ENCODE measurements at places on chromosomes 2 and 18.

DNA sequence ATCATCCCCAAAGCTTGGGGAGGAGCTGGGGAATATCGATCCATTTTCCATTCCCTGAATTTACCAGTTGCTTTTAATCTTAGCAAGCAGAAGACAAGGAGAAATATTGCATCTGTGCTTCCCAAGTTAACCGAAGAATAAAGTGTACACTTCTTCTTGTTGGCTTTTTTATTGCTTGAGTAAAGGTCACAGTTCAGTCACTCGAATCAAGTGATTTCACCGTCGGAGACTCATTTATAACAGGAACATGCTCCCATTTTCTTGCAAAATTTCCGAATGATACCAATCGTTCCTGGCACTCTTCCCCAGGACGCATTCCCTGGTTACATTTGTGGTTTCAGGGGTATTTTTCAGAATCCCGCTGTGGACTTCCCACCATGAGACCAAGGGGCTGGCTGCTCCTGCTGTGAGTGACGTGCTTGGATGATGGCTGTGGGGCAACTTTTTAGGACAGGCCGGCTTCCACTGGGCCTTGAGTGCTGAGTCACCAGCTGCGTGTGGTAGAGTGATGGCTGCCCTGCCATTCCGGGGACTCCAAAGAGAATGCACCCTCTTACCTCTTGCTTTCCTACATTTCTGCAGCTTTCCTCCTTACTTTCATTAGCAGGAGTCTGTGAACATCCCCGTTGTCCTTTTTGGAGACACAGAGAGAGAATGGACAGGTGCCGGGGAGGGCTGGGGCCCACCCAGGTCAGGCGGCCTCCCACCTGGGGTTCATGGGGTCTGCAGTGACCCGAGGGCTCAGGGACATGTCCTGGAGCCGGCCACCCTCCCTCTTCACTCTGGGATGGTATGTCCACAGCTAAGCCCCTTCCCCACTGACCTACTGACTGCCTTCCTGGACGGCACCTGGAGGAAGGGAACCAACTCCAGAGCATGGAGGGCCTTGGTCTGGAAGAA is 60.7 kb upstream of the HDAC4 start:
- no peak for DNase-seq

- DNase-seq: no peak
Measured at GRCh38 chr2:137964066-137964858, at the start of gene HNMT. HNMT (plus strand) TSS chr2:137964473; CDS start chr2:137964492, 19 bp downstream.

- no peak for DNase-seq
Measured at GRCh38 chr2:231527091-231527395, 3.2 kb downstream of the NMUR1 start.

DNA sequence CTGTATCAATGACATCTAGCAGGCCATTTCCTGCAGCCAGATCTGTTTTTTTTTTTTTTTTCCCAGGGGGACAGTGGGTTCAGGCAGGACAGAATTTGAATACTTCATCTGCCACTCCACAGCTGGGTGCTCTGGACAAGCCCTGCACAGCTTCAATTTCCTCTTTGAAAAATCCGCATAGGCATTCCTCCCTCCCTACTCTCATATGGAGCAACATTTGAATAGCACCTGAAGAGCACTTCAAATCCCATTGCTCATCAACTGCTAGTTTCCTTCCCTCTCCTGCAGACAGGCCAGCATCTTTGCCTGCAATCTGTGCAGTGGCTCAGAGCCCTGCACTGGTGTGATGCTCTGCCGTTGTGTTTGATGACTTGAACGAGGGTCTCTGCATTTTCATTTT is 326.3 kb downstream of the TSN start:
- DNase-seq: peak; percentile 80

DNA sequence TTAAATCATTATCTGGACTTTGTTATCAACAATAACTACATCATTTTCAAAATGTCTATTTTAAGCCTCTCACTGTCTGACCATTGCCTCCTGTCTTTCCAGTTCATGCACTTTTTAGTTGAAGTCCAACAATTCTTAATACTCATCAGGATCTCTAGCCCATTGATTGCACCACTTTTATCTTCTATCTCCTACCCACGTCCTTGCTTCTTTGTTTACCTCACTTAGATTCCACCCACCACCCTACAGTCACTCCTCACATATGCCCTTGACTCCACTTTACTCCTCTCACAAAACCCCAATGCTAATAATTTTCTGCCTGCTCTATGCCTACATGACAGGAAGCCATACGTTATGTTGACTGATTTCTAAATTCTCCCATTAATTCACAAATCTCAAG is 21.9 kb downstream of the TACR1 start:
- DNase-seq: no peak

GRCh38 chr18:8834881-8835280 is 129.5 kb downstream of the MTCL1 start:
- DNase-seq: no peak

- DNase-seq: no peak
Measured at GRCh38 chr18:32769071-32769585, 3.7 kb downstream of the KLHL14 start.

DNA sequence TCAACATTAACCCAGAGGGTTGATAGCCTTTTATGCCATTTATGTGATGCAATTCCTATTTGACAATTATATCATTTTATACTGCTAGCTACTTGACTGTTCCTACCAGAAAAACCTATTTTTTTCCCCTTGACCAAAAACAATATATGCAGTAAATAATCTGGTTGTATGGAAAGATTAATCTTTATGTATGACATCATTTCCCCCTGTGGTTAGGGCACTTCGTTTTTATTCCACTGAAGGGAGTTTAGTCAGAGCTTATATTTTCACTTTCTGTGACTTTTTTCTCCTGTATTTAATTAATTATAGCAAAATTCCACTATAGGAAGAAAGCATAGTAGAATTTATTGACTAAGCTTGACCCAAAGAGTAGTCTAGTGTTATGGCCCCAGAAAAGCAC is 107.6 kb downstream of the HAUS1 start:
- no peak for DNase-seq

GRCh38 chr2:72367530-72368225 is 220.0 kb upstream of the CYP26B1 start:
- DNase-seq: no peak

GRCh38 chr2:38207168-38207567 is 131.2 kb upstream of the CYP1B1 start:
- no peak for DNase-seq

DNA sequence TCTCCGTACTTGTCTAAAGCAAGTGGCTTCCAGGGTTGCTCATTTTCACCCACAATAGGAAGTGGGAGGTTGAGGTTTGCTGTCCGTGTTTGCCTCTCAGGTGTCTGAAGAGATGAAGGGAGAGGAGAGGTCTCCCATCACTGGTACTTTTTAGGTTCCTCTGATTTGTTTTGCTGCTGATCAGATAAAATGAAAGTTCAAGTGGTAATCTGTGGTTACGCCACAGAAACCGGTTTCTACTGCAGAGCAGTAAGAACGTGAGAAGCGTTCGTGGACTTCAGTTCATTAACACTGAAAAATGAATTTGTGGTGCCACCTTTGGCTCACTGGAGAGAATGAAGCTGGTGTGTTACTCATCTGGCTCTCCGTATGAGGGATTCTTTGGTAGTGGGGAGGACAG is 118.2 kb downstream of the GBX2 start:
- no peak for DNase-seq

DNA sequence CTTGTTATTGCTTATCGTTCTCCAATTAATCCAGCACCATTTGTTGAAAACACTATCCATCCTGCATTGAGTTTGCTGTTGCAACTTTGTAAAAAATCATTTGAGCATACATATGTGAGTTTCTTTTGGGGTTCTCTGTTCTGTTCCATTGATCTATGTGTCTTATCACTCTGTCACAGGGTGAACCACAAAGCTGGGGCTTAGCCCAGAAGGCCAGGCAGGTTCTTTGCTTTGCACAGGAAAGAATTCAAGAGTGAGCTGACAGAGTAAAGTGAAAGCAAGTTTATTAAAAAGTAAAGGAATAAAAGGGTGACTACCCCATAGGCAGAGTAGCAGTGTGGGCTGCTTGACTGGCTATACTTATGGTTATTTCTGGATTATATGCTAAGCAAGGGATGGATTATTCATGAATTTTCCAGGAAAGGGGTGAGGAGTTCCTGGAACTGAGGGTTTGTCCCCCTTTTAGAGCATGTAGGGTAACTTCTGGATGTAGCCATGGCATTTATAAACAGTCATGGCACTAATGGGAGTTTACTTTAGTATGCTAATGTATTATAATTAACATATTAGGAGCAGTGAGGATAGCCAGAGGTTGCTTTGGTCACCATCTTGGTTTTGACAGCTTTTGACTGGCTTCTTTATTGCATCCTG is 46.8 kb downstream of the RNF138 start:
- no peak for DNase-seq

DNA sequence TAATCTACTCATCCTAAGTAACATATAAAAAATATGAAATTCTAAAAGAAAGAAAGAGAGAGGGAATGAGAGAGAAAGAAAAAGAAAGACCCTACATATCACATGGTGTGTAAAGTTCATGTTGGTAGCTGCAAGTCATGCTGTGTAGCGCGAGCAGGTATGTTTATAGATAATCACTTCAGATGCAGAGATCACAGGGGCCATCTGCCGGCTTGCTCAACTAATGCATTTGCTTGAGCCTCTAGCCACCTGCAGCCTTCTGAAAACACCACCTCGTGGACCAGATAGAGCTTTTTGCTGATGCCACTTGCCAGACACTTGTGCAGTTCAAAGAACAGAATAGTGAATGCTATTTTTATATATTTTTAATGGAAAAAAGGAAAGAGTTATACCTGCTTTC is 37.6 kb downstream of the CDH7 start:
- DNase-seq: peak; percentile 81
